Activated effector memory CD4-positive, alpha-beta T cell treated with anti-CD3 and anti-CD28 coated beads, Interleukin-2, amount 50 U/mL, for 16 hours (primary cell): ENCODE measurements at places on chromosomes 5 and 9.

DNA sequence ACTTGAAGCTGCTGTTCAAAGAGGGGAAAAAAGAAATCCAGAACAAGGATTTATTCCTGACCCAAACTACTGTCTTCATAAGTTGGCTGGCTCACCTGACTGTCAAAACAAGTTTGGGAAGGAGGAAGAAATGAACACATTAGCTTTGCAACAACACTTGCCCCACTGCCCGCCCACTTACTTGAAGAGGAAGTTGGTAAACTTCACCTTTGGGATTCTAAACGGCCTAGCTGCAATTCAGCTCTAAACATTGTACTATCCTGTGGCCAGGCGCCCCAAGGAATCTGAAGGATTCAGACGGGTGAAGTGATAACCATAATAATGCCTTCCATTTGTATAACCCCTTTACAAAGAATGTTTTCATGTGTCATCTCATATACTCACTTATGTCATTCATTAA is 199.4 kb downstream of the ARRDC3 start:
- no peak for DNase-seq

DNA sequence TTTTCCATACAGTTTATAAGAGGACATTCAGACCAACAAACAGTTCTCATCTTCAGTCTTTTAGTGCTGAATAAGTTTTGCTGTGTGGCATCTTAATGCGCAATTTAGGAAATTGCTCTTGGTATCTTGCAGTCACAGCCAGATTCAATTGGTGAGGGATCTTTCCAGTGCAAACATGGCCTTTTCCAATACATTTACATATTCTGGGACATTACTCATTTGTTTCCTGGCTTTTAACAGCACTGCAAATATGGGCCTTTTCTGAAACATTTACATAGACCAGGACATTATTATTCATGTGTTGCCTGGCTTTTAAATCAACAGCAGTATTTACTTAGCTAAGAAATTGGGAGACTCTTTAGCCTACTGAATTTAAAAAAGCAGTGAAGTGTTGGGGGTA is 22.7 kb downstream of the ANKRD33B start:
- DNase-seq, result no peak

DNA sequence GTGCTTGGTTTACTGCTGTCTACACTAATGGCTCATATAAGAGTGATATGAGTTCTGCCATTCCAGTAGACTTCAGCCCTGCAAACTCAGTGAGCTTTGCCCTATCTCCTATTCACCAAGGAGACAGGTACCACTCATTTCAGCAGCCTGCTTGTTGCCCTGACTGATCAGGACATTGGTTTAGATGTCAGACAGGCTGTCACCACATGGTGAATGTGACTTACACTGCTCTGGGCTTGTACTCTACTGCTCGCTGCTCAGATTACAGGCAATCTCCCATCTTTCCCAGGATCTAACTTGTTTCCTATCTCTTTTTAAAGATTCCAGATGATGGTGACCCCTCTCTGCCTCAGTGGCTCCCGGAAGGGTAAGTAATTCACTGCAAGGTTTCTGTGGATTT is 123.3 kb upstream of the RUSC2 start:
- DNase-seq, result no peak

DNA sequence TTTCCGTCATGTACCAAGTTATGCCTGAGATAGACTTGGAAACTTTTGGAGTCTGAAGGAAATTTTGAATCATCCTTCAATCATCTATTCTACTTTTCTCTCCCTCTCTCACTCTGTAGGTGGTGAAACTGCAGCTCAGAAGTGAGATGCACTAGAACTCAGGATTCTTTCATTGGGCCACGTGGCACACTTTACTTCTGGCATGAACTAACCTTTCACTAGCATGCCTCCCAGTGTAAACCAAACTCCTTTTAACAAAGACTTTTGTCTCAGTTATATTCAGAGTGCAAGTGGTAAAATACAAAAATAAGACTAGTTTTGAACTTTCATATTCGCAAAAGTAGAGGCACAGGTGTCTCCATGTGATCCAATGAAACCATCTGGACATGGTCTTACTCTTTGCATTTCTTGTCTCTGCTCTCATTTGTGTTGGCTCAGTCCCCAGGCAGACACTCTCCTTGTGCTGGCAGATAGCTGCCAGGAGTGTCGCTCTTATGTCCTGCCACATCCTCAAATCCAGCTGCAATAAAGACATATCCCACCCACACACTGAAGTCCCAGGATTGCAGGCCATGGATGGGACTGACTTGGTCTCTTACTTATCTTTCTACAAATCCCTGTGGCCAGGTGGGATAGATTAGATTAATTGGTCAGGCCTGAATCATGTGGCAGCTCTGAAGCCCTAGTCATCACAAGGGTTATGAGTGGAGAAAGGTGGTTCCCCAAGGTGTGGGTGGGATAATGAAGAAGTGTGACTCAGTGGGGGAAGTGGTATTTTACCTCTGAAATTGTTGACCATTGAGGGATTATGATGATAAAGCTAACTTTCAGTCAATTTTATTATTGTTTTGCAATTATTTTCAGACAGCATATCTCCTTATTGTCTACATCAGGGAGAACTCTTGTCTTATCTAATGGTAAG is 267.5 kb downstream of the GABRB2 start:
- no peak for DNase-seq
